ENCODE measurements at places on chromosomes 3 and 15.
A peak's percentile ranks its signal among the peaks of the same experiment; 100 is the strongest.

DNA sequence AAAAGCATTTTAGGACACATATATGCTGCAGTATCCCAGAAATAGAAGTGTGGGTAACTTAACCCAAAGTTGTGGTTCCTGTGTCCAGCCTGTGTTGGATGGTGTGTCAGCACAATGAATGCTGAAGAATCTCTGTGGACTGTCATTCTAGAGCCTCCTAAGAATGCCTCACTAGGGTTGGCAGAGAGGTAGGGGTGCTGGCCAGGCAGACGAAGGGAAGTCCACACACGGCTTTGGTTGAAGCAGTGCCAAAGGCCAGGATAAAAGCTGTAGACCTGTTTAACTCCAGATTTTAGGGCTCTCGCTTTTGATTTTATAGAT, 43.7 kb upstream of the TIPARP start:
- no peak for DNase-seq

DNA sequence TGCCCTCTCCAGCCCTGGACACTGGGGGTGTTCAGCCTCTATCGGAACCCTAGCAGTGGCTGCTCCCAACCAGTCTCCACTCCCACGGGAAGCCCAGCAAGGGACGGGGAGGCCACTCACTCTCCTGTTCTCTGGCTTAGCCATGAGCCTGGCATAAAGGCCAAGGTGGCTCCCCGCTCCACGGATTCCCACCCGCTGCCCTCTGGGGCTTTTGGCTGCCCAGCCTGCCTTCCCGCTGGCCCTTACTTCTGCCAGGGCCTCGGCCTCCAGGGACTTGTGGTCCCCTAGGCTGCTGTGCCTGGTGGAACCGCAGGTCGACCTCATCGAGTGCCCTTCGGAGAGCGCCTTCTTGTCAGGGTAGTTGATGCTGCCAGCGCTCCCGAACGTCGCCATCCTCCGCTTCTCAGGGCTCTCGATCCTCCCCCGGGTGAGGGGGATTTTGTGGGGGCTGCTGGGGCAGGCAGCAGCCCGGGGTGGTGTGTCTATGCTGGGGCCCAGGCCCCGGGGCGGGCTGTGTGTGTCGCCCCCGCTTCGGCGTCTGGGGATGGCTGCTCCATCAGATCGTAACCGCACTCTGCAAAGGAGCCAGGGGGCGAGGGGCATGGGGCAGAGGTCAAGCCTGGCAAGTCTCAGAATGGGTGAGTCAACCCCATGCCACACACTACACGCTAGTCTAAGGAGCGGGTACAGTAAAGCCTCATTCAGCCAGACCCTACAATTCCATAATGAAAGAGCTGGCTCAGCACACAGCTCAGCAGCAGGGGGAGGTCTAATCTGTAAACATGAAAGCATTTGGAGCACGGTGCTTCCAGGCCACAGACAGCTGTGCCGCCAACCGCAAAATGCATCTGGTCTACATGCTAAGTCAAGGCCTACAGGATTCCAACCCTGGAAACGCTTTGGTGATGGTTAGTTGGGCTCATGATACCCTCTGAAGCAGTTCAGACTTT, 27.3 kb upstream of the RAD18 start:
- DNase-seq = no peak

GRCh38 chr3:71585887-71586809, 2.6 kb upstream of the FOXP1 start:
- peak; percentile 67 for DNase-seq

- DNase-seq = no peak
These were observed 137.3 kb downstream of the WNT5A start for GRCh38 chr3:55349851-55350250.

DNA sequence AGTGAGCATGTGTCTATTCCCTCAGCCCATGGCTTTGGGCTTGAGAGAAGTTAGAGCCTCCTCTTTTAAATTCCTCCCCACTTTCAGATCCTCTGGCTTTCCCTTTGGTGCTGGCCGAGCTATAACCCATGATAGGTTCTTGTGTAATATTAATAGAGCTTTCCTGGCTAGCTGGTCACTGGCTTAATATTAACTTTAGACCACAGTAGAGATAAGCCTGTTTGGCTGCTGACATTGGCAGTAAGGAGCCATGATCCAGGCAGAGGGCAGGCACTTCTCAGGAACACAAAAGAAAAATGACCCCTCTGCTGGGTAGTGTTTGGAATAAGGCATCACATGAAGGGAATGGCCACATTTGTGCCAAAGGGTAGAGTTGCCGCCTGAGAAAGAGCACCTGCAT, 65.4 kb upstream of the UMPS start:
- DNase-seq = no peak

DNA sequence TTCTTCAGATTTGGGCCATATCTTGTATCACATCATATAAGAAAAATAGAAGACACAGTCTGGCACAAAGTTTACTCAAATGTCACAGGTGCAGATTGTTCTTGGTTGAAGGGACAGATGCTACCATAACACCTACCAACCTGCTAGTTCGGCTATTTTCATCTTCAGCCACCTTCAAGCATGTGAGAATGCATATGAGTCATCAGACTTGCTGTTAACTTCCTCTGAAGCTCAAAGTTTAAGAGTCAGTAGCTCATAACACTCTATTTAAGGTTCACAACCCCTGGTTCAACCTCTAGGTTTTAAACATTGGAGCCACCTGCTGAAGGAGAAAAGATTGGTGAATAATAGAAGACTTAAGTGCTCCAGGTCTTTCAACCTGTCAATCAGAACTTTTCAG, 522.8 kb downstream of the NLGN1 start:
- DNase-seq = no peak

DNA sequence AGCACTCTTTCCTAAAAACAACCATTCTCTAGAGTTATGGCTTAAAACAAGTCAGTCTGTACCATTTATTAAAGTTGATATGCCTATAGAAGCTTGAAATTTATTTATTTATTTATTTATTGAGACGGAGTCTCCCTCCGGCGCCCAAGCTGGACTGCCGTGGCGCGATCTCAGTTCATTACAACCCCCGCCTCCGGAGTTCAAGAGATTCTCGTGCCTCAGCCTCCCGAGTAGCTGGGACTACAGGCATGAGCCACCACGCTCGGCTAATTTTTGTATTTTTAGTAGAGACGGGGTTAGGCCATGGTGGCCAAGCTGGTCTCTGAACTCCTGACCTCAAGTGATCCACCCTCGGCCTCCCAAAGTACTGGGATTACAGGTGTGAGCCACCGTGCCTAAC, 1.5 kb upstream of the TTC14 start:
- no peak for DNase-seq

DNA sequence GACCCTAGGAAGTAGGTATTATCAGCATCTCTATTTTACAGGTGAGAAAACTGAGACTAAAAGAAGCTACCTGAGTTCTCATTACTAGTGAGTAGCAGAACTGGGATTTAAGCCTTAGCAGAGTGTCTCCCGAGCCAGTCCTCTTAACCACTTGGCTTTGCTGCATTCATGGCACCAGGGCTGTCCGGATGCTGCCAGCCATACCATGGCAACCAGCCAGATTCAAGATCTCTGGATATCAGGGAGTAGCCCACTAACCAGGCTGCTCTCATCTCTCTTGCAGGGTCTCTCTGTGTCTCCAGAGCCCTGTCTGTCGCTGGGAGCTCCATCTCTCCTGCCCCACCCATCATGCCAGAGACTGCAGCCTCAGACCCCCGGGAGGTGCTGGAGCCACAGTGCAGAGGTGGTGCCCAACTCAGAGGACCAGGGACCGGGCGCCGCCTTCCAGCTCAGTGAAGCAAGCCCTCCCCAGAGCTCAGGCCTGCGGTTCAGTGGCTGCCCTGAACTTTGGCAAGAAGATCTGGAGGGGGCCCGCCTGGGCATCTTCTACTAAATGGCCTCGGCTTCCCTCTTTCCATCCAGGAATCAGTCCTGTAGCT, 1.7 kb downstream of the MESP2 start:
- no peak for DNase-seq

- no peak for DNase-seq
These were observed 60.8 kb upstream of the EPHA3 start for GRCh38 chr3:89046661-89047060.

DNA sequence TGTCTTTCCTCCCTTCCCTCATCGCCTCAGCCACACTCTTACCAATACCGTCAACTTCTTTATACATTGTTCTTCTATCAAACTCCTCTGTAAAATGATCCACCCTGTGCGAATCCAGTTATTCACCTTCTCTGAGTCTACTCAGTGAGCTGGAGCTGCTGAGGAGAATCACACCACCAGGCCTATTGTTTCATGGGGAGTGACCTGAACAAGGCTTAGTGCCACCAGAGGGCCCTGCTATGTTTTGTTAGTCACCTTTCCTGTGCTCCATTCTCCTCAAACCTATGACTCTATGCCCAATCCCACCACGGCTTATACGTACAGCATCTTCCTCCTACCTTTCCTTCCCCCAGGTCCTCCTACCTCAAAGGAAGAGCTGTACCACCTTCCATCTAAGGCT, 50.4 kb upstream of the MED12L start:
- DNase-seq = no peak

GRCh38 chr15:65336493-65337435, 32.3 kb downstream of the RNU5B-1 start:
- DNase-seq = no peak

DNA sequence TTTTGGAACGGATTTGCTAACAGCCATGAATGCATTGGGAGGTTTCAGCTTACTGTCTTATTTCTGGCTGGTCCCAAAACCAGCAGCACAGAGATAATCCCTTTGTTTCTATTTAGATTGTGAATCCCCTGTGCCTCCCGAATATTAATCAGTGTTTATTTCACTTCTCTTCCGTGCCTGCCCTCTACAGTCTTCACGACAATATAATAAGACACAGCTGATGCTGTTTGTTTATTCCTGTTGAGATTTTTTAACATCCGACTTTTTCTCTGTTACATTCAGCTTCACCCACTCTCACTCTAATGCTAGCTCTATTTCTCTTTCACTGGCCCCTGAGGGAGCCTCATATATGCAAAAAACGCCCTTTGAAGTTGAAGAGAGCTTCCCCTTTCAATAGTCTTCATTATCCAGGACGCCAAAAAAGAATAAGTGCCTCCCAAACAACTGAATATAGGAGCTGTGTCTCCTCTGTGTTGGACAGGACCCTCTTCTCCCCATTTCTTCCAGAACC, 995.3 kb downstream of the ROBO2 start:
- DNase-seq = no peak

GRCh38 chr3:168241156-168241555, 145.4 kb upstream of the GOLIM4 start:
- no peak for DNase-seq

DNA sequence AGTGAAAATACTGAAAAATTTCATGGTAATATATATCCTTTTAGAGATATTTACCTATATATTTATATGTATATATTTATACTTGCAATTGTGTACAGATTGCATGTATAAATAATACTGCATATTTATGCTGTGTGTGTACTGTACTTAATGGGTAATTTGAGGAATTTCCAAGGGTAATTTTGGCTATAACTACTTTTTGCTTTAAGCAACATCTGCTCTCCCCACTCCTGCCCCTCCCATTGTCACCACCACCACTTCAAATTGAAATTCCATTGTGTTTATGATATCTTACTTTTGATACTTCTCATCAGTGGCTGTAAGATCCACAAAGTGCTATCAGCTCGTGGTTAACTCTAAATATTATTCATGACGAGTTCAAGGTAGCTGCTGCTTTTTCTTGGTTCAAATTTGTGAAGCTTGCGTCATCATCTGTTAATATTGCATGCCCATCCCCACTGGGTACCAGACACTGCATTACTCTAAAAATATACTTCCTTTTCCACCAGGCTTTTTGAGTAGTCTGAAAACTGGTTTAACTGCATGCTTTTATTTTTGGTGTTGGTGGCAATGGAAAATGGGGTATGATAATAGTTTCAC, 91.7 kb upstream of the MITF start:
- DNase-seq = no peak

- no peak for DNase-seq
These were observed 39.8 kb downstream of the UBE2E1 start for GRCh38 chr3:23845326-23846216.

GRCh38 chr3:59538753-59539432, 489.1 kb upstream of the CFAP20DC start:
- no peak for DNase-seq

DNA sequence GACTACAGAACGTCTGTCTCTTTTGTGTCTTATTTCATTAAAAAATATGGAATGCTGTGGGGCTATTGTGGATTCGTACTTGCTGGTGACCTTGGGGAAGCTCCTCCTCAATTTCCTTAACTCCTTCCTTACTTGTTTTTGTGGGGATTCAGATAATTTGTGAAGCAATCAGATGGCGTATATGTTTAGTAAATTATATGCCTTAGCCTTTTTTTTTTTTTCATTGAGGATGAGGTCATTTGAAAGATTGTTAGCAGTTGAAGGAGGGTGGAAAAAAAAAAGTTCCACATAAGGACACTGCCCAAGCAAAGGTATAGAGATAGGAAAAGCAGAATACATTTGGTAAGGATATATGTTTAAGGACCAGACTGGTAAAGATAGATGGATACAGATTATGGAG, 3.3 kb downstream of the RNF13 start:
- no peak for DNase-seq

DNA sequence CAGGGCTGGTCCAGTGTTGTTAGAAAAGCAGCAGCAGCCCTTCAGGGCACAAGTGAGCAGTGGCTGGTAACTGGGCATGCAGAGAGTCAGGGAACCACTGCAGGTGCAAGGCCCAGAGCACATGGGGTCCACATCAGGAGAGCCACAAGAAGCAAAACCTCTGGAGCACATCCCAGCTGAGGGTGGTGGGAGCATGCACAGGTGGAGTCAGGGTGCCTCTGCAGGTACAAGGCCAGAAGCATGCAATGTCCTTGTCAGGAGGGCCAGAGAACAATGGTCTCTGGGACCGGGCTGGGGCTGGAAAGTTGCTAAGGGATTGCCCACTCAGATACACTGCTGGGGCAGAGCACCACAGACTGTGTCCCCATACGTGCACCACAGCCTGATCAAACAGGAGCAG, 226.1 kb upstream of the UBE2E2 start:
- no peak for DNase-seq

- peak; percentile 16 for DNase-seq
These were observed 26.2 kb downstream of the ARPP21 start for GRCh38 chr3:35665390-35666055.

GRCh38 chr3:173599673-173600072, 202.1 kb downstream of the NLGN1 start:
- DNase-seq = no peak

GRCh38 chr3:195181741-195182469, 89.1 kb downstream of the XXYLT1 start:
- no peak for DNase-seq

GRCh38 chr15:72873379-72874233, 90.0 kb upstream of the ADPGK start:
- no peak for DNase-seq

GRCh38 chr3:170703121-170703588, 117.3 kb upstream of the SLC7A14 start:
- no peak for DNase-seq

GRCh38 chr3:177499779-177500423, 302.6 kb upstream of the TBL1XR1 start:
- DNase-seq = no peak

DNA sequence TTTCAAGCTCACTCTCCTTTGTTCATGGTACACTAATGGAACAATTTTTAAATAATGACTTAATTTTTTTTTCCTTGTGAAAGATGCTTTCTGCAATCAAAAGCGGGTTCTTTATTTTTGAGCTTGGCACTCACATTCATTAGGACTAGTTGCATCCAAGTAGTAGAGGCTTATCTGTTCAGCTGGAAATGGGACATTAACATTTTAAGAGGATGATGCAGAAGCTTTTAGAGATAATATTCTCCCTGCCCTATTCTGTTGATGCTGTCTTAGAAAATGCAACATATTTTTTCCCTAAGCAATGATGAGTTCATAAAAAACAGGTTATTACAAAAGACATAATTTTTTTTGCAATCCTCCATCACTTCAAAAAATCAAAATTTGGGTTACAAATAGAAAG, 900.6 kb downstream of the NTRK3 start:
- DNase-seq = no peak

All from common myeloid progenitor, CD34-positive (primary cell).